Heart right ventricle (tissue), 16 donors: ENCODE measurements at places on chromosomes 6 and 20. TPM values are rescaled to one million over a fixed set of nuclear protein-coding genes. Genes with fewer than 3 reads are reported as not detected.

The HLA-DPA1 gene
- 17.8 TPM for total RNA-seq

The EYA2 gene
- total RNA-seq: 0.93 TPM

The MAVS gene
- 42.1 TPM for total RNA-seq

The RAMACL gene
- total RNA-seq: 0.25 TPM

The DACT2 gene
- total RNA-seq: 1.5 TPM

The ARFGEF2 gene
- 42.4 TPM for total RNA-seq

The PSORS1C1 gene
- 1.7 TPM for total RNA-seq

The KCNB1 gene
- total RNA-seq: 1.1 TPM

The RRAGD gene
- total RNA-seq: 110 TPM

The SLPI gene
- total RNA-seq: not detected

The VSTM2L gene
- total RNA-seq: 15.4 TPM

The DHX16 gene
- 15.9 TPM for total RNA-seq

The TOMM6 gene
- total RNA-seq: 162 TPM

The TCP11 gene
- total RNA-seq: not detected

The HUS1B gene
- 0.33 TPM for total RNA-seq
